GM12864 (cell line): ENCODE measurements at places on chromosomes 2 and 18.

DNA sequence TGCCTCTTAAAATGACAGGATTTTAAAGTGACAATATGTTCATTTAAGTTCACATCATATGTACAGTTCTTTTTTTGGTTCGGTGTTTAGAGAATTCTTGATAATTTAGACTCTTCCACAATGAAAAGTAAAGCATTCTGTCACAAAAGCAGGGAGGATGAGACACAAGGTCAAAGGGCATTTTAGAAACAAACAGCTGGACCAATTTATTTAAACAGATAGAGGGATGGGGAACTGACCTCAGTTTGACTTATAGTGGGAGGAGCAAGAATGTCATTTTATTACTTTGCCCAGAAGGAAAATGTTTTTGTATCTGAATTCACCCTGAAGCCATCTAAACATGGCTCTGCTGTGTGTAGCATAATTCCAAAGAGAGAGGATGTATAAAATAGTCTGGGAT, 128.5 kb downstream of the MEIS1 start:
- no peak for DNase-seq

- DNase-seq = no peak
These were observed 12.7 kb downstream of the ABCB11 start for GRCh38 chr2:169018390-169018789.

DNA sequence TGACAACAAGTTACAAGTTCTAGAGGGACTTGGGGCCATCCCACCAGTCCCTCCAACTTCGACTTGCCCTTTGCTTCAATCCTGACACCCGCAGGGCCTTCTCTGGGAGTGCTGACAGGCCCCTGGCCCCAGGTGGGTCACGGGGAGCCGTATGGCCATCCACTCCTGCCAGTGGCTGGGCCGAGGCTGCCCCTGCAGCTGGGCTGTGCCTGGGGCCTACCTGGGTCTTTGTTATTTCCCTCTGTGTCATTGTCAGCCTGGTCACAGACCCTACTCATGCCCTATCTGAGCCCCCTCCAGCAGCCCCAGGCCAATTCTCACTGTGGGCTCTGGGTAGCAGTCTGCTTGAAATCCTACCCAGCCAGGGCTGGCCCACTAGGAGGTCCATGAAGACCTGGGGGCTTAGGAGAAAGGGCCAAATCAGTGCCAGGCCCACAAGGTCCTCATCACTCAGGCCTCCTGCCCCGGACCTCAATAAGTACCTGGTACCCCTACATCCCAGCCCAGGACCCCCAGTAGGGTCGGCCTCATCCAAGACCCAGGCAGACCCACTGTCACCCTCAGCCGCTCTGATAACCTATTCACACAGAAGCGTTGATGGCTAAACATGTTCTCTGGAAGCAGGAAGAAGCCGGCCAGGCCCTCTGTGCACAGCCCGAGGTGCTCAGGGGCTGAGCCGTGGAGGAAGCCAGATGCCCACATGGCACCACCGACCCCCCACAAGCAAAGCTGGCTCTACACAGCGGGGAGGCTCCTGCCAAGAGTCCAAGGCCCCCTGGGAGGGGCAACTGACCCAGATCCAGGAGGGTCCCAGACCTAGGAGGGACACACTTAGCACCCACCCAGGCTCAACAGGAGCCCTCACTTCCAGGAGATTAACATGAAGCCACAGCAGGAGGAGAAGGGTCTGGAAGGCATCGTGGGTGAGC, 57.7 kb downstream of the BIN1 start:
- no peak for DNase-seq

DNA sequence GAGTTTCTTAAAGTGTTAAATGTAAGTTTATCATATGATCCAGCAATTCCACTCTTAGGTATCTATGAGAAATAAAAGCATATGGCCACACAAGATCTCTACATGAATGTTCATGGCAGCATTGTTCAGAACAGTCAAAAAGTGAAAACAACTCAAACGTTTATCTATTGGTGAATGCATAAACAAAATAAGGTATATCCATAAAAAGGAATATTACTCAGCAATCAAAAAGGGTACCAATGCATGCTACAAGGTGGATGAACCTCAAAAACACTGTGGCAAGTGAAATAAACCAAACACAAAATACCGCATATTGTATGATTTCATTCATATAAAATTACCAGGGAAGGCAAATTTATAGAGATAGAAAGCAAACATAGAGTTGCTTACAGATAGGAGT, 337.6 kb downstream of the PIK3C3 start:
- no peak for DNase-seq

GRCh38 chr18:13392899-13393298, 174.3 kb downstream of the LDLRAD4 start:
- no peak for DNase-seq

DNA sequence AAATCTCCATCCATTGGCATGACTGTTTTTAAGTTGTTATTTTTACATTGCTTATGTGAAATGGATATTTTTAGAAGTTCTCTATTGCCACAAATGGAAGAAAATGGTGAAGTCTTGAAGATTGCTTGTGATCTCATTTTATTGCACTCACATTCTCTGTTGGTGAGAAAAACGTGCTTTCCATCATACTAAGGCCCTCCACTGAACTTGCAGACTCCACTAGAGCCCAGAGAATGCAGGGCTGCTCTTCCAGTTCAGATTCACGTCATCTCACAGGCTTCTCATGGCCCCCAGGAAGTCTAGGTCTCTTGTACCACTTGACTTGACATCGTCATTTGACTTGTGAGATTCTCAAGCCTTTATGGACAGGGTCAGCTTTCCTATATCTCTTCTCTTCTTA, 254.8 kb upstream of the COPS8 start:
- no peak for DNase-seq

DNA sequence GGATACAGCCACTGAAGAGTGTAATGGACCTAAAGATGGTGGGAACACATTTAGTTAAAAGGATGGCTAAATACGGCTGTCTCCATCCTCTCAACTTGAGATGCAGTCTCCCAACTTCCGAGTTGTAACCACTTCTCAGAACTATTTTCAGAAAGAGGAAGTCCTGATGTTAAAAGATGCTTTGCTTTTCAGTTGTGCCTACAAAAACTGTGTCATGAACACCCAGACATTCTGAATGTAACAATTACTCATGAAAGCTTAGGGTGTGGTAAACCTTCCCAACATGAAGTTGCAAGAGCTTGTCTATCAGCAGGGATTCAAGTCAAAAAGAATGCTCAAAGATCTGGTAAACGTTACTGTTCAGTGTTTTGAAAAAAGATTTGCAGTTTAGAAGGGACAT, 147.9 kb downstream of the DOCK10 start:
- DNase-seq = peak; percentile 43

DNA sequence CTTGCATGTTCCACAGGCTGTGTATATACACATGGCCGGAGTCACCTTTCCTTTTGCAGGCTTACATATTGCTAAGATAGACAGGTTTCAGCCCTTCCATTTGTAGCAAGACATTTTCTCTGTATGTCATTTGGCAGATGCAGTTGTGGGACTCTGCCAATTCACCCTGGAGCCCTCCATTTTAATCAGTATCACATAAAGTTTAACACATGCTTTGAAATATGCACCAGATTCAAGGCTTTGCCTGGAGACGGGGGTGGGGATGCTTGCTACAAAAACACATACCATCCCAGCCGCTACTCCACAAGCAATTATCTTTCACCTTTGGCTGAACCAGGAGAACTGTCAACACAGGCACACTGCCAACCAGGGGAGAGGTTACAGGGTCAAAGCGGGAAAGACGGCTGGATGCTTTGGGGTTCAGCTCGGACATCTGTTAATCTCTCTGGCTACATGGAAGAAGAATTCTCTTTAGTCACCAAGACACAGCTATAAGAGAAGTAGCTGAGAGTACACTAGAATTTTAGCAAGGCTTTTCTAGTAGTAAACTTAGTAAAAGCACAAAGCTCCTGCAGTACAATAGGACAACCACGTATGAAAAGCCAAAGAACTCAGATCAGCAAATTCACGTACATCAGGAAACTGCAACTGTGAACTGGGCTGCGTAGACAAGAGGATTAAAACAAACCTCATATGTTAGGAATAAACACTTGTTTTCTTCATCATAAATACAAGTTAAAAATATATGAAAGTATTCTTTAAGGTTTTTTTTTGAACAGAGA, 130.9 kb downstream of the EXOC6B start:
- DNase-seq = no peak

GRCh38 chr18:57087644-57088376, 59.1 kb upstream of the BOD1L2 start:
- DNase-seq = no peak

GRCh38 chr18:3595369-3596273, 145.6 kb downstream of the TGIF1 start:
- peak; percentile 66 for DNase-seq

DNA sequence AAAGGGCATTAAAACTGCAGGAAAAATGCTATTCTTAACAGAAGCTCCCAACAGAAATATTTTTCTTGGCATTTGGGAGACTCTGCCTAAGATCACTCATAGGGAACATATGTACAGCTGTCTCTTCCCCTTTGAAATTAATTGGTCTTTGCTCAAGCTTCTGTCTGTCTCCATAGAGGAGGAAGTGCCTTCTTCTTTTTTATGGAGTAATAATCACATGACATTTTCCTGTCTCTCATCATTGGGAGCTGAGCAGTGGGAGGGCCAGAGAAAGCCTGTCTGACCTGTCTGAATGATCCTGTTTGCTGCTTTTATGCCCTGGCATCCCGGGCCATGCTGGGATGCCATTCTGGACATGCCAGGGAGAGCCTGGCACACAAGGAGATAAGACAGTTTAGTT, 145.6 kb downstream of the AQP4 start:
- DNase-seq = no peak

- DNase-seq = no peak
These were observed 19.1 kb downstream of the SULT1C4 start for GRCh38 chr2:108396845-108397244.

- DNase-seq = no peak
These were observed 17.1 kb upstream of the POU3F3 start for GRCh38 chr2:104836841-104837240.

- no peak for DNase-seq
These were observed 33.1 kb upstream of the MBP start for GRCh38 chr18:77165503-77166188.

DNA sequence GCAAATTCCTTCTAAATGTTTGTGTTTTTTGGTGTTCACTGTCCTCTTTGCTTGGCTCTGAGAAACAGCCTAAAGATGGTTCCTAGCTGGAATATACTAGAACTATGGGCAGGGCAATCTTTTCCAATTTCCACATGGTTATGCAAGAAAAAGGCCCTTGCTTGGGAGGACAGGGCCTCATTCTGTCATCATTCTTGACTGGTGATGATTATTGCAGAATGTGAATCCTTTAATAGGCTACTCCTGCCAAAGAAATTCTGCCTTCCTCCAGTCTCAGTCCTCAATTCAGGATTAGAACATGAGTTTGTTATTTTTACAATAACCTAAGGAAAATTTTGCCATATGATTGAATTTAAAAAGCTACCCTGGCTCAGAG, 218.7 kb downstream of the HNMT start:
- DNase-seq = no peak

DNA sequence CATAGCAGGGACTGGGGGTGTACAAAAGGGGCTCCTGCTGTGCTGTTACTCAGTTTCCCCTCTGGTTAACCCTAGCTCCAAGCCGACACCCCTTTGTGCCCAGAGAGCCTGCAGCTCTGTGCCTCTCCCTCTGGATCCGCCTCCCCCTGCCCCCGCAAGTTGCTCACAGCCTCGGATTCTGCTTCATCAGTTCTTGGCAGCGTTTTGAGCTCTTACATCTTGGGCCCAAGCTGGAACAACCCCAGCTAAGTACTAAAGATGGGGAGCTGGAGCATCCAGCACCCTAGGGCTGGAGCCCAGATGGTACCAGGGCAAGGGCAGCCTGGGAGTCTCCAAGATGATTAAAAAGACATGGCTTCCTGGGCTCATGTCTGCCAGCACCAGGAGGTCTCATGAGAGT, 40.7 kb downstream of the POMC start:
- no peak for DNase-seq

GRCh38 chr2:200877443-200877842, 11.4 kb downstream of the PPIL3 start:
- no peak for DNase-seq

DNA sequence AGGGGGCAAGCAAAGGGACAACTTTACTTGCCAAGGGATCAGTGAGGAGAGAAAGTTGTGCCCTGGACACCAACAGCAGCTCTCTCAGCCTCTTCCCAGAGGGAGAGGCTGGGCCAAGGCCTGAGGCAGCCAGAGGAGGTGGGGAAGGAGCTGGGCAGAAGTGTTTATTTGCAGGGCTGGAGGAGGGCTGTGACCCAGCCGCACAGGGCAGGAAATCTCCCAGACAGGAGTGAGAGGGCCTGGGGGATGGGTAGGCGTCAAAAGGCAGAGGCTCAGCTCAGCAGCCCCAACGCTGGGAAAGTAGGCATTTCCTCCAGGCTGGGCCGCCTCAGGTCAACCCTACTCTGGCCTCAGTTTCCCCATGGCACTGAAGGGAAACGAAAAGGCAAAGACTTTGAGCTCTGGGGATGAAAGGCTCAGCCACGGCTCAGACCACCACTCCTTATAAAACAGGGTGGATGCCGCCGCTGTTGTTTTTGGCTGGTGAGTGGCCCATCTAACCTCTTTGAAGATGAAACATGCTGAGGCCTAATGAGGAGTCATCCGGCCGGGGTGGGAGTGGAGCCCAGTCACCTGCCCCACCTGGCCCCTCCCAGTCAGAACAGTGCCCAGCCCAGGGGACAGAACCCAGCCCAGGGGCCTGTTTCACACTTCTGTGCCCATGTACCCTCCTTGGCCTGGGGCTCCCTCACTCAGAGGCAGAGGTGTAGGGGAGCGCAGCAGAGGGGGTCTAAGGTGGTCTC, 21.9 kb upstream of the SEMA4C start:
- DNase-seq = no peak

- DNase-seq = no peak
These were observed 28.4 kb downstream of the DNAH7 start for GRCh38 chr2:196040218-196040617.

DNA sequence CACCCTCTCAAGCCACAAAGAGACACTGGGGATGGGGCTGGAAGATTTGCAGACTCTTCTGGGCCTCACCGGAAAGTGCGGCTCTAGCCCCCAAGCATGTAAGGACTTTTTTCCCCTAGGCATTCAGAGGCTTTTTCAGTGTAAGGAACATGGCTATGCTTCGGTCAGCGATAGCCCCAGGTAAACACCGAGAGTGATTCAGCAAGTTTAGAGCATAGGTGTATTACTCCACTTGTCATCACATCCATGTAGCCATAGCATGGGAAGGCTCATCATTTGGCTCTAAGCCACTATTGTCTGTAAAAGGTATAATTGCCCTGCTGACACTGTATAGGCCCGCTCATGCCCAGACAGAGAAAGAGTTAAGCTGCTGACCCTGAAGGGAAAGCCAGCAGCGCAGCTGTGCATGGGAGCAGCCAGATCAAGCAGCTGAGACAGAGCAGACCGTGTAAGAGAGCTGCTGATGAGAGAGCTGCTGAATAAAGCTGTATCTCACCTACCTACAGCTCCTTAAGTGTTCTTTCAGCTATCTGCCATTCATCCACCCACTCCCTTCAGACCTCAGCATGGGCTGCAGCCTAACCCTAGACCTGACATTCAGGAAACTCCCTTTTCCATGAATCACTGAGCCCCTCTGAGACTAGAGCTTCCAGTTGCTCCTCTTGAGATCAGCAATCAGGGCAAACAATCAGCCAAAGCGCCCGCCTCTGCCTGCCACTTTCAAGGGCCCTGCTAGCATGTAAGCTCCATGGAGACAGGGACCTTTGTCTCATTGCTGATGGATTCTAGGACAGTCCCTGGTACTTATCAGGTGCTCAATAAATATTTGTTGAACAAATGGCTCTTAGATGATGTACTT, 25.5 kb downstream of the LGALSL start:
- no peak for DNase-seq
